ENCODE measurements at places on chromosomes 7 and 10.

- no peak for DNase-seq
These were observed 182.4 kb upstream of the FRMD4A start for GRCh38 chr10:14513123-14513522.

- no peak for DNase-seq
These were observed 59.4 kb downstream of the MAD1L1 start for GRCh38 chr7:2173189-2173827.

- DNase-seq: no peak
These were observed 60.7 kb upstream of the EXOC6 start for GRCh38 chr10:92787557-92788152.

GRCh38 chr7:42662862-42663261 is 249.0 kb downstream of the C7orf25 start:
- DNase-seq: no peak

- no peak for DNase-seq
These were observed 464 bp downstream of the KIAA1217 start for GRCh38 chr10:24209432-24209771.

- DNase-seq: no peak
These were observed 117.5 kb downstream of the NEURL1 start for GRCh38 chr10:103610921-103611511.

GRCh38 chr7:35513828-35514227 is 181.1 kb downstream of the HERPUD2 start:
- no peak for DNase-seq

- no peak for DNase-seq
These were observed 293.9 kb downstream of the C7orf25 start for GRCh38 chr7:42617806-42618457.

- DNase-seq: no peak
These were observed 33.1 kb upstream of the ADD3 start for GRCh38 chr10:109974504-109975191.

DNA sequence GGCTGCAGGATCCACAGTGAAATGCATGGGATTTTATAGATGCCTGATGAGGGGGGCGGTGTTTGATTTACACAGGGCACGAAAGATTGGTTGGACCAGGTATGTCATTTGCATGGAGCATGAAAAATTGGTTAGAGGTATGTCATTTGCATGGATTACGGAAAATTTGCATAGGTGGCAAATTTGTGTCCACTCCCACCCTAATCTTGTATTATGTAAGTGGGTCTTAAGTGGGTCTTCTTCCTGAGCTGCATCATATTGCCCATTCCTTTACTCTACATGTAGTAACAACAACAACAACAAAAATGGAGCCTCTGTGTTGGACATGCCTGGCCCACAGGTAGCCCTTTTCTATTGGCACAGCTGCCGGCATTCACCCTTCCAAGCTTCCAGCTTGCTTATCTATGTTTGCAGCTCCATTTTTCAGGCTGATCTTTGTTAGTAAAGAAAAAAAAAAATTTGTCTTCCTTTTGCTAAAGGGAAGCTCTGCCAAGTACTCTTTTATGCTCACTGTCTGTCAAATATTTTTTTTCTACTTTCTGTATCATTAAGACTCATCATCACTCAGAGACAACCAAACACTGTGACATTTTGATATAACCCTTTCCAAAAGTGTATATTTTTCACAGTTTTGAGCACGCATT is 10.3 kb upstream of the ZNF273 start:
- no peak for DNase-seq

- DNase-seq: no peak
These were observed 39.5 kb downstream of the LBX1 start for GRCh38 chr10:101189461-101190401.

GRCh38 chr10:33302208-33302829 is 32.1 kb downstream of the NRP1 start:
- no peak for DNase-seq

- no peak for DNase-seq
These were observed 68.6 kb downstream of the ALOX5 start for GRCh38 chr10:45442662-45443061.

GRCh38 chr7:130491841-130492522 is at the start of gene MEST:
Gene MEST (plus strand): TSS chr7:130492085. CDS start chr7:130492314, 229 bp downstream.
- no peak for DNase-seq

GRCh38 chr7:73973091-73973490 is 54.9 kb upstream of the ELN start:
- no peak for DNase-seq

DNA sequence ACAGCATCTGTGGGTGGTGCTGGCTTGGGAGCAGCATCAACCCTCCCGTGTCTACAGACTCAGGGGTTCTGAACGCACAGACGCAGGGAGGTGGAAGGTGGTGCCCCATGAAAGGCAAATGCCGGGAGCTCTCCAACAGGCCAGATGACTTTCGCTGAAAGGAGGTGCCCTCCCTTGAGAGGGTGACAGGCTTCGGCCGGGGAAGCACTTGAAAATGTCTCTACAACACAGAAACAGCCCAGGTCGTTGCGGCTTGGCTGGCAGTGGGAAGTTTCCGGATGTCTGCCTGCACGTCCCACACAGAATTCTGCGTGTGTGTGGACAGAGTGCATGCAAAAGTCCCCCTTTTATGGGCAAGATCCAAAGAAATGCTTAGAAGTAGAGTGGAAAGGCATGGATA is 239.6 kb downstream of the SKAP2 start:
- DNase-seq: no peak

- DNase-seq: no peak
These were observed 316.8 kb upstream of the NFE2L3 start for GRCh38 chr7:25835197-25835596.

- no peak for DNase-seq
These were observed 7.6 kb upstream of the ADCYAP1R1 start for GRCh38 chr7:31044529-31044928.

- DNase-seq: no peak
These were observed 1.5 kb downstream of the IPMK start for GRCh38 chr10:58266003-58266825.

- no peak for DNase-seq
These were observed 203.1 kb downstream of the CDC14C start for GRCh38 chr7:49127359-49127913.

DNA sequence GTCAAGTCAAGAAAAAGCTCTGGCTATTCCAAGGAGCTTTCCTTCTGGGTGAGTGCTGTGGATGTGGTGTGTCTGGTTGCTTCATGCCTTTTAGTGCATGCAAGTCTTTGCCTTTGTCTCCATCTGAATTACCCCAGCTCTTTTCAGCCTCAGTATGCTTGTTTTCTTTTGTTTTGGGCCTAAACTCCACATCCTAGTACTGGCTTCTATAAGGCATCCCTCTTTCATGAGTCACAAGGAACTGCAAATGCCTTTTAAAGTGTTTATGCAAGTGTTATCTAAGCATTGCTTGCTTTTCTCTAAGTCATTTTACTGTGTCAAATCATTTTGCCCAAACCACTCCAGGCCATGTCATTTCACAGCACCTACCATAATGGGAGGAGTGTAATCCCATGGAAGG is 132.1 kb downstream of the PLCE1 start:
- DNase-seq: no peak

- DNase-seq: no peak
These were observed 204.3 kb downstream of the CCDC7 start for GRCh38 chr10:32650246-32650655.

DNA sequence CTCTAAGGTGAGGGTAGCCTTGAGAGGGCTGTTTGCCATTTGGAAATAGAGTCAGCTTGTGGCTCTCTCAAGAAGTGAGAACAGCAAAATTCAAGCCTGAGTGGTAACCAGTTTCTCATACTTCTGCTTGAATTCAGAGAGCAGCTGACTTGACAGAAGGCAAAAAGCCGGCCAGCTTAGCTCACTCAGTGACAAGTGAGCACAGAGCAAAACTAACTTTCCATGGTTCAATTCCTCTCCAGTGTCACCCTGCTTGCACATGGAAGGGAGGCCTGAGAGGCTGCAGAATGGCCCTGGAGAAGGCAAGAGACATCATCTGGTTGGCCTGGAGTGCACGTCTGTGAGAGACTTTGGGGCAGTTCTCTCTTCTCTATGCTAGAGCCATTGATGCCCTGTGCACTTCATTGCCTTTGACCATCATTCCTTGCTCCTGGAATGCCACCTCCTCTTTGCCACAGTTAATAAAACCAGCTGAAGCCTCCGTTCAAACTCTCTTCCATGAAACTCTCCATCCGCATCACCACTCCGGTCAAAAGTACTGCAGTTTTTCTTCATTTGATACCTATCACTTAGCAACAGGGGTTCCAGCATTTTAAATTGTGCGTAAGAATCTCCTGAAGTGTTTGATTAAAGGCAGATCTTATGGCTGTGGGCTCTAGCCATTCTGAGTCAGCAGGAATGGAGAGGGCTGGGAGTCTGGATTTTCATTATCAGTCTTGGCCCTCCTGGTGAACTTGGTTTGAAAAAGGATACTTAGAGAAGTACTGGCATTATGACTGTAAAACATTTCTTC is 69.8 kb upstream of the PIK3CG start:
- no peak for DNase-seq

DNA sequence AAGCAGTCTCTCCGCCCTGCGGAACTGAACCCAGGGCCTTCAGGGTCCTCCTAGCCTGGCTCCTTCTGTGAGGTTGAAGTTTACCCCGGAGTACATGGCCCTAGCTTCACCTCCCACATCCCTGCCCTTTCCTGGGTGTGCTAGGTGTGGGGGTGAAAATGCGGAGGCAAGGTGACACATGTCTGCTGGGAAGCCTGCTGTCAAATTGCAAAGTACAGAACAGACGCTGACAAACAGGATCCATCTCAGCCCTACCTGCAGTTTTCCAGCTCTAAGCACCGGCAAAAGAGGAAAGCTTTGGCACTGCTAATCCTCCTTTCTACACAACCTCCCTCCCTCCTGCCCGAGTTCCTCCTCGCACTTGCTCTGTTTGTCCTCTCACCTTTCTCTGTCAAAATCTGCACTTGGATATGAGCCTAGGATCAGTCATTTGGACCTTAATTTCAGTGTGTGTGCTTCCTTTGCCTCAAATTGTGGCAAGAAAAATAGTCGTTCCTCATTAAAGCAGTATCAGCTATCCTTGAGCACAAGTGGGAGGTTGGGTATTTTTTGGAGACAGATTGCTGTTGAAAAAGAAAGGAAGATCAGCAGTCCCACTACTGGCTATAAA is 14.4 kb upstream of the GPR15LG start:
- no peak for DNase-seq

DNA sequence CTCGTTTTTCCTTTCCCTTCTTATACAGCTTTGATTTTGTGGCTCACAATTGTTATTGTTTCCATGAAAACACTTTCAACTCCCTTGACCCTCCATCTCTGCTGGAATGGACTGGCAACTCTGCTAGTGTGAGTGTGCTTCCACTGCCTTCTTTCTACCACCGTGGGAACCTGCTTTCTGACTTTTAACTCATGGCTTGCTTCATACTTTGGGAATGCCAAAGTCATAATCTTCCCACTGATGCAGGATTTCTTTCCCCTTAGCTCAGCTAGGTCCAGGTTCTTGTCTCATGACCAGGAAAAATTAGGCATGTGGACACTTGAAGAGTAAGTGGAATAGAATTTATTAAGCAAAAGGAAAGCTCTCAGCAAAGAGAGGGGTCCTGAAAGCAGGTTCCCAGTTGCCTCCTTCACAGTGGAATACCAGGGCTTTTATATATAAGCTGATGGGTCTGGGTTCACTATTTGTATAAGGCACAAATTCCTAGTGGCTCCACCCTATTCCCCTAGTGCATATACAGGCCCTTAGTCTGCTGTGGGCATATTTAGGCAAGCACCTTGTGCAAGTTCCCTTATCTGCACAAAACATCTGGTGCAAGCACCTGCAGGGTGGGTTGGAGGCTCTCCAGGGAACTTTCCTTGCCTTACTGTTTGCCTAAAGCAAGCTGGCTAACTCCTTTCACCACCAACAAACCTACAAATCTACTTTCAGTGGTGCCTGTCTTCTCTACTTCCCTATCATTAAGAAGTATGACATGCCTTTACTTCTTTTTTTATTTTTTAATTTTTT is 119.5 kb downstream of the CFAP58 start:
- no peak for DNase-seq

GRCh38 chr7:134710511-134710853 is 63.8 kb downstream of the BPGM start:
- DNase-seq: no peak

- DNase-seq: no peak
These were observed 3.2 kb downstream of the BEND7 start for GRCh38 chr10:13525663-13526062.

DNA sequence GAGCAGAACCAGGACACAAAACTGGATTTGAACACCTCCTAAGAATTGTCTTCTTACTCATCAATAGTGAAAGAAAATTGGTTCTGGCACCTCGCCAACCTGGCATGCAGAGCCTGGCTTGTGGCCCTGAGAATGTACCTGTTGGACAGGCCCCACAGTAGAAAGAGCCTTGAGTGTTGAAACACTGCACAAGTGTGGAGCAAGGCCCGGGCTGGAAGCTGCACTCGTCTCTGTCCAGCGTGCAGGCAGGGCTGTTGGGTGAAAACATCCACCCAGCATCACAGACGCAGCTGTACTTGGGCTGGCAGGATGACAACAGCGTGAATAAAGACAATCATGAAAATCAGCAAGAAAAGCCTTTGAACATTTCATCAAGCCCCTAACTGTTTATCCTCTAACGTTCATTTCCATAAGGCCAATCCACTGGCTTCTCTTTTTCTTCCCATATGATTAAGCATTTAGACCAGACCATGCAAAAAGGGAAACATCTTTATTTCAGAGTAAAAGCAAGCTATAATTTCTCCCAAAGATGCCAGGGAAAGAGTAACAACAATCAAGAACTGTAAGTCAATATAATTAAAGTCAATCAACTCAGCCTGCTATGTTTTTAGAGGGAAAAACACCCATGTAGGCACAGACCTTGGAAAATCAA is 15.6 kb downstream of the CUBN start:
- DNase-seq: no peak

GRCh38 chr10:29627201-29628132 is 7.3 kb downstream of the SVIL start:
- DNase-seq: no peak

DNA sequence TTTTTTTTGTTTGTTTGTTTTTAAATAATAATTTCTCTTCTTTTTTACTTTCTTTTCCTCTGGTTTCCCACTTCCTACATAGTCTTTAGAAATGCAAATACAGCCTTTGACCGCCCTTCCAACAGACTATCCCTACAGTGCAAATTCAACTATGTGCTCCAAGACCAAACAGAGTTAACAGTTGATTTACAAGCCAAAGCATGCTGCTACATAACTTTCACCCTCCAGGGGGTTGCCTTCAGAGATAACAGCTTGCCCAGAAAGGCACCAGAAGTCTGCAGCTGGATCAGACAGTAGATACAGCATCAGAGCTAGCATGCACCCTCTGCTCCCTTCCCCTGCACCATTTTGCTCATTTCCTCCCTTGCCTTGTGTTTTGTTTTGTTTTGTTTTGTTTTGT is 539.0 kb downstream of the ZWINT start:
- no peak for DNase-seq

- DNase-seq: no peak
These were observed 6.4 kb downstream of the CHST15 start for GRCh38 chr10:124086787-124087671.

Measured in GM12891 (cell line).